ENCODE measurements at places on chromosomes 7 and 10. TPM values are rescaled to one million over a fixed set of nuclear protein-coding genes. Genes with fewer than 3 reads are reported as not detected.

Gene C10orf67
- total RNA-seq: not detected

Gene TLX1
- total RNA-seq: not detected

Gene APBB1IP
- total RNA-seq: 0.26 TPM

Gene CFAP70
- 1.2 TPM for total RNA-seq

Gene PPP1R3C
- total RNA-seq: 201 TPM

Gene FUOM
- 6.3 TPM for total RNA-seq

Gene FAM25A
- not detected for total RNA-seq

Gene NOLC1
- 20.2 TPM for total RNA-seq

Gene KCNH2
- 0.79 TPM for total RNA-seq

Gene RGR
- total RNA-seq: not detected

Gene JMJD1C
- total RNA-seq: 66.0 TPM

Gene CPEB3
- total RNA-seq: 1.1 TPM

Gene HMX2
- total RNA-seq: not detected

Gene HABP2
- total RNA-seq: not detected

Gene TRPV6
- not detected for total RNA-seq
